NCI-H1417 treated with DMSO at 0.1 percent for 48 hours (cell line): ENCODE measurements at places on chromosomes 5 and 9.

GRCh38 chr9:129368444-129368978 lies 190.4 kb upstream of the IER5L start:
- DNase-seq, result no peak

GRCh38 chr9:7125231-7125630 lies 367.5 kb downstream of the KDM4C start:
- no peak for DNase-seq

- DNase-seq, result no peak
These were observed at the start of gene ZNF474 for GRCh38 chr5:122129306-122129705. TSS of gene ZNF474 (plus strand) at chr5:122129546. CDS start at chr5:122151991, 22,445 bp downstream.

DNA sequence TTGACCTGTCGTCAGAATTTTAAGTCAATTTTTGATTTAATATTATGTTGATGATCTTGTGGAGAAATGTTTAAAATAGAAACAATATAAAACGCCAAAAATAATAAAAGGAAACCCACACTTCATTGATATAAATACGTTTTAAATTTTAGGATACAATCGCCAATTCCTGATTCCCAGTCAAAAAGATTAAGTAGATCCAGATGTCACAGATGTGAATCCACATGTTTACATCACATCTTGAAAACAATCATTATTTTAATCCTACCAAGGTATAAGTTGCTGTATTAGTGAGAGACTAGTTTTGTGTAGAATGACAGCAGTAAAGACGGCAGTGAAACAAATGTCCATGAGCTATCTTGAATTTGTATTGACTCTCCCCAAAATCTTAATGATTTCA lies 4.9 kb downstream of the TAS2R1 start:
- DNase-seq, result no peak

- DNase-seq, result no peak
These were observed 24.2 kb downstream of the PSMB7 start for GRCh38 chr9:124390794-124391658.

DNA sequence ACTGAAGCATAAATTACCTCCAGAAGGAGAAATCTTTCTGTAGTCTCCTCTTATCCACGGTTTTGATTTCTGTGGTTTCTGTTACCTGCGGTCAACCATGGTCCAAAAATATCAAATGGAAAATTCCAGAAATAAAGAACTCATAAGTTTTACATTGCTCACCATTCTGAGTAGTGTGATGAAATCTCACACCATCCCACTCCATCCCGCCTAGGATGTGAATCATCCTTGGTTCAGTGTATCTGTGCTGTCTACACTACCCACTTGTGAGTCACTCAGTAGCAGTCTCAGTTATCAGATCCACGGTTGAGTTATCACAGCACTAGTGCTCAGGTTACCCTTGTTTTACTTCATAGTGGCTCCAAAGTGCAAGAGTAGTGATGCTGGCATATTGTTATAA lies 371.2 kb downstream of the NFIB start:
- DNase-seq, result no peak

GRCh38 chr5:135332519-135333150 lies 66.4 kb downstream of the MACROH2A1 start:
- DNase-seq, result no peak

GRCh38 chr5:73825736-73826135 lies 199.7 kb downstream of the ARHGEF28 start:
- DNase-seq, result no peak

- no peak for DNase-seq
These were observed 8.2 kb upstream of the EPB41L4B start for GRCh38 chr9:109328978-109329637.

GRCh38 chr9:128033609-128034008 lies 33.5 kb downstream of the NAIF1 start:
- DNase-seq, result no peak

- no peak for DNase-seq
These were observed 10.0 kb downstream of the HBEGF start for GRCh38 chr5:140336388-140336787.

- DNase-seq, result no peak
These were observed 38.9 kb upstream of the IFNK start for GRCh38 chr9:27485158-27485557.

- DNase-seq, result no peak
These were observed 16.9 kb upstream of the LAMC3 start for GRCh38 chr9:130991778-130992681.

- no peak for DNase-seq
These were observed 13.8 kb downstream of the IL9 start for GRCh38 chr5:135881819-135882218.

DNA sequence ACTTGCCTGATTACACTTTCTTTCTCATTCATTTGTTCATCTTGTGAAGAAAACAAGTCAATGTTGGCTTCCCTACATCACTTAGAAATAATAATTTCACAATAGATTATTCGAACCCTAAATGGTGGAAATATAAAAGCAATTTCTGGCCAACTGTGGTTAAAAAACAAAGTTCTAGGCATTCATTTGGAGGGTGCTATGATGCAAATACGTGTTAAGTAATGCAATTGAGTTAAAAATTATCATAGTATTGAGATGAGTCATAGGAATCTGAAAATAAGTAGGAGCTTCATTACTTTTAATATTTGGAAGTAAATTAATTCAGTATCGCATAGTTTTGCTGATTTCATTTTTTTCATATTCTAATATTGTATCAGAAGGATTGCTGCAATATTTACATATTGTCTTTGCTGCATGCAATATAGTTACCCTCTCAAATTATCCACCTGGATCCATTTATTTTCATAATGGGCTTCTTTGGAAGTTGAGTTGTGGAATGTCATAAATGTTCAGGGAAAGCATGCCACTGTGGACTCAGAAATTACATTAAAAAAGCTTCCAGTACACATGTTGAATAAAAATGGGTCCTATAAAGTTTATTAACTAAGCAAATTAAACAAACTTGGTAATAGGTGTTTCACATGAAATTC lies 647.7 kb upstream of the WWC1 start:
- DNase-seq, result no peak

DNA sequence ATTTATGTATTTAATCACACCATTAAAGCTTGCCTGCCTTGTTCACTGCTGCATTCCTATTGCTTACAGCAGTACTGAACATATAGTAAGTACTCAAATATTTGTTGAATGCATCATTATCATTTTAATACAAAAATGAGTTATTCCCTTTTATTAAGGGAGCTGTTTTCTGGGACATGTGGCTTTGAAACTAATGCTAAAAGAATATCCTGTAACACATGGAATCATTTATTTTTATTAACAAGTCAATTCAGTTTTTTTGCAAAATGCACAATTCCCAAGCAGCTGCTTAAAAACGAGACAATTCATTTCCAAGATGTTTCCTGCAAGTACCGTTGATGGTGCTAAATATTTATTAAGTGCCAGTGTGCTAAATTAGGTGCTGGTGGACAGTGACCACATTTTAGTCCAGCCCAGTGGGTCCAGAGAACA lies 148.3 kb upstream of the NR3C1 start:
- DNase-seq, result no peak

- DNase-seq, result no peak
These were observed 189.6 kb downstream of the NR3C1 start for GRCh38 chr5:143213851-143214363.

- DNase-seq, result no peak
These were observed 28.0 kb upstream of the GRAMD2B start for GRCh38 chr5:126395198-126395597.

DNA sequence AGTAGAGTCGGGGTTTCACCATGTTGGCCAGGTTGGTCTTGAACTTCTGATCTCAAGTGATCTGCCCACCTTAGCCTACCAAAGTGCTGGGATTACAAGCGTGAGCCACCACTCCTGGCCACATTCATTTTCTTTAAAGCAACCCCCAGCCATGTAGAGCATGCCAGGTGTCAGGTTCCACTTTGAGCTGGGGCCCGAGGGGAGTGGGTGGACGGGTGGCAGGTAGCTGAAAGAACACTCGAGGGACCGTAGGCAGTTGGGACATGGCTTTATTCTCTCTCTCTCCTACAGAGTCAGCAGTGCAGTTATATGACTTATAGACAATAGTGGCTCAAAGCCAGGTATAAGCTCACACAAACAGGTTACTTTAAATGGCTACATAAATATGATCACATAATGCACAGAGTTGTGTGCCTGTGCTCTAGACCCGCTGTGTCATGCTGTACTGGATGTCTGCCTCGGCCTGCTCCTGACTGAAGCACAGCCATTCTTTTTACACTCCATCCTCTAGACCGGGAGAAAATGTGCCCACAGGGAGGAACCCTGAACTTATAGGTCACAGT lies 60.5 kb upstream of the FAM120A start:
- no peak for DNase-seq

GRCh38 chr9:38675831-38676230 lies 44.1 kb downstream of the FAM240B start:
- DNase-seq, result no peak

DNA sequence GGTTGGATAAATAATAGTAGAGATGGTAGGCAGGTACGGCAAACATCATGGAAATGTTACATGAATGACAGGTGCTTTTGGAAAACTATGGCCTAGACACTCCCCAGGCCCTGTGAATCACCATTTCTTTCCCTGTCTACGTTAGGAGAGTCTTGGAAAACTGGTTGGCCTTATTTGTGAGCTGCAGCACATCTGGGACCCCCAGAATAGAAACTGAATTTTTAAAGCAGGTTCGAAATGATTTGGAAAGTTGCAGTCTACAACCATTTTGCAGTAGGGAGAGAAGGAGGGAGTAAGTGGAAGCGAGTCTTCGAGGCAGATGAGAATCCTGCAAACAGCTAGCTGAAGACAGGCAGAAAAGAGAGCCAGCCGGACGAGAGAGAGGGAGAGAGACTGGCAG lies 13.0 kb downstream of the C1QTNF2 start:
- DNase-seq, result no peak

DNA sequence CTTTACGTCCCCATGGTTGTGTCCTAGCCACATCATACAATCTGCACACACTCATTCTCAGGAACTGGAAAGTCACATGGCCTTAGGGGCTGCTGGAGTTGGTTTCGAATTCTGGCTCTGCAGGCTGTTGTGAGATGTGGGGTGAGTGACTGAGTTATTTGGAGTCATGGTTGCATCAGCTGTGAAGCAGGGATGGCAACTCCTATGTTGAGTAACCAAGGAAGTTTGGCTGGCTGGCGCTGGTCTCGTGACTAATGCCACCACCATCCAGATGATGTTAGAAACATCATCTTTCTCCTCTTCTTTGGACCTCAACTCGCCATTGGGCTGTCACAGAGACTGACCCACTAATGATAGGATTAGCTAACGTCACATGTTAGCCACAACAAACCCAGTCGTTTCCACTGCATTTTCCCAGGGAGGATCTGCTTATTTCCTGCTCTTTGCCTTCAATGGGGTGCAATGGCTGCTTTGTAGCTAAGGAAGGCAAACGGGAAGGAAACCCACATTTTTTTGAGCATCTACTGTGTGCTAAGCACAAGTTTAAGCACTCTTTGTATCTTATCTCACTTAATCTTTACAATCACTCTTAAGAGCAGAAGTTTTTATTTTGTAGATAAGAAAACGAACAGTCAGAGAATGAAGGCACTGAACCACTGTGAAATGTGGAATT lies 78.1 kb upstream of the UBTD2 start:
- DNase-seq, result no peak

- DNase-seq, result no peak
These were observed 68.6 kb upstream of the CKMT2 start for GRCh38 chr5:81164476-81164875.

- DNase-seq, result no peak
These were observed 5.3 kb downstream of the RALGDS start for GRCh38 chr9:133115604-133116345.

DNA sequence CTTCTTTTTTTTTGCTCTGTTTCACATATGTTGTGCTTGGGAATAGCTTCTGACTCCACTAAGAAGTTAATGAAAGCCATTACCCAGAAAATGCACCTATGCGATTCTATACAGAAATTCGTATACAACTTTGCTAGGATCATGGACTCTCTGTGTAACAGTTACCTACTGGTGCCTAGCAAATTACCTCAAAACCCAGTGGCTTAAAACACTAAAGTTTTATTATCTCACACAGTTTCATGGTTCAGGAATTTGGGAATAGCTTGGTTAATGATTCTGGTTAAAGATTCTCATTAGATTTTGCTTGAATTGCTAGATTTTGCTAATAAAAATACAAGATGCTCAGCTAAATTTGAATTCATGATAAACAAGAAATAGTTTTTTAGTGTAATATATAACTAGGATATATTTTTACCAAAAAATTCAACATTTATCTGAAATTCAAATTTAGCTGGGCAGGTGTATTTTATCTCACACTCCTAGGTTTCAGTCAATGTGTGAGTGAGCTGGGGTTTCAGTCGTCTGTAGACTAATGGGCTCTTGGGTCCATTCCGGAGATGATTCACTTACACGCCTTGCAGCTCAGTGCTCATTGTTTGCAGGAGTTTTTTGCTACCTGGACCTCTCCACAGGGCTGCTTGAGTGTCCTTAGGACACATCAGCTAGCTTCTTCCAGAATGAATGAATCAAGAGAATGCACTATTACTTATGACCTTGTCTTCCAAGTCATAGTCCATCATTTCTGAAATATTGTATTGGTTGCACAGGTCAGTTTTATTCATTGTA lies 75.1 kb downstream of the MROH2B start:
- DNase-seq, result no peak

GRCh38 chr5:165227515-165227914 lies 1722.1 kb downstream of the MAT2B start:
- no peak for DNase-seq

DNA sequence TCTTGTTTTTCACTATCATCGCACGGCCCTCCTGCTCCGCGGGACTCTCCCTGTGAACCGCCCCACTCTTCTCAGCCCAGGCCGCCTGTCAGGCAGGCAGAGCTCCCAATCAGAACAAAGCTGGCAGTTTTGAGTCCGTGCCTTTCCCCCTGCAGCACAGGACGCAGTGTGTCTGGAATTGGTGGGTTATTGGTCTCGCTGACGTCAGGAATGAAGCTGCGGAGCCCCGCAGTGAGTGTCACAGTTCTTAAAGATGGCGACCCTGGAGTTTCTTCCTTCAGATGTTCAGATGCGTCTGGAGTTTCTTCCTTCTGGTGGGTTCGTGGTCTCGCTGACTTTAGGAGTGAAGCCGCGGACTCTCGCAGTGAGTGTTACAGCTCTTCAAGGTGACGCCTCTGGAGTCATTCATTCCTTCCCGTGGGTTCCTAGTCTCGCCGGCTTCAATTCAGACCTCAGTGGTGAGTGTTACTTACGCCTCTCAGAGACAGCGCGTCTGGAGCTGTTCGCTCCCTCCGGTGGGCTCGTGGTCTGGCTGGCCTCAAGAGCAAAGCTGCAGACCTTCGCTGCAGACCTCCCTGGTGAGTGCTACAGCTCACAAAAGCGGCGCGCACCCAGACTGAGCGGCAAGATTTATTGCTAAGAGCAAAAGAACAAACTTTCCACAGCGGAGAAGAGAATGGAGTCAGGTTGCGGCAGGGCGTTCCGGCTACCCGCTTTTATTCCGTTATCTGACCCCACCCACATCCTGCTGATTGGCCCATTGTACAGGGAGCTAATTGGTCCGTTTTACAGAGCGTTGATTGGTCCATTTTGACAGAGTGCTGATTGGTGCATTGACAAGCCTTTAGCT lies 7.4 kb downstream of the ZDHHC11B start:
- DNase-seq, result no peak

DNA sequence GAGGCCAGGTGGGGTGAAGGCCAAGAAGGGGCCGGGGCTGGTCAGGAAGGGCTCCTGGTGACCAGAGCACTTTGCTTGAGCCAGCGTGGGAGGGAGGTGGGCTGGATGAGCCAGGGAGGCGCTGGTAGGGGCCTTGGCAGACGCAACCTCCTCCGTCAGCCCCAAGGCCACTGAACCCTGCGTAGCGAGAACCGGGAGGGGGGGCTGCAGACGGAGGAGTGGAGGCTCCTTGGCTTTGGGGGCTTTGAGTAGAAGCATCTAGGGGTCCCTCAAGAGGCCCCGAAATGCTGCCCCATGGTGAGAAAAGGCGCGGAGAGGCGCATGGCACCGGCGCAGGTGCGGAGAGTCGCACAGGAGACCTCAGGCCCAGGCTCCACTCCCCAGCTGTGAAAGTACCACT lies 1888.0 kb upstream of the CDH9 start:
- DNase-seq, result no peak
